Muscle of back (tissue), 13 donors: ENCODE measurements at places on chromosomes 12 and 14.

DNA sequence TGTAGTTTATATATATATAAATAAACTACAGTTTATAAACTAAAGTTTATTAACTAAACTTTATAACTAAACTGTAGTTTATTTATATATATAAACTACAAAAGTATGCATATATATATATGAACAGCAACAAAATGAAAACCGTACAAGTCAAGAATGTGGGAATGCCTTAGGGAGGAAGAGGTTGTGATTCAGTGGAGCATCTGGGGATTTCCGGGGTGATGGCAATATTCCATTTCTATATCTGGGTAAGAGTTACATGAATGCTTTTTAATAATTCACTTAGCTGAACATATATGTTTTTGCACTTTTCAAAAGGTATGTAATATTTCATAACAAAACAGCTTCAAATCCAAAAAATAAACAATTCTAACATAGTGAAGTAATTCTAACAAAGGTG lies 30.1 kb upstream of the CAND1 start:
- no peak for DNase-seq

DNA sequence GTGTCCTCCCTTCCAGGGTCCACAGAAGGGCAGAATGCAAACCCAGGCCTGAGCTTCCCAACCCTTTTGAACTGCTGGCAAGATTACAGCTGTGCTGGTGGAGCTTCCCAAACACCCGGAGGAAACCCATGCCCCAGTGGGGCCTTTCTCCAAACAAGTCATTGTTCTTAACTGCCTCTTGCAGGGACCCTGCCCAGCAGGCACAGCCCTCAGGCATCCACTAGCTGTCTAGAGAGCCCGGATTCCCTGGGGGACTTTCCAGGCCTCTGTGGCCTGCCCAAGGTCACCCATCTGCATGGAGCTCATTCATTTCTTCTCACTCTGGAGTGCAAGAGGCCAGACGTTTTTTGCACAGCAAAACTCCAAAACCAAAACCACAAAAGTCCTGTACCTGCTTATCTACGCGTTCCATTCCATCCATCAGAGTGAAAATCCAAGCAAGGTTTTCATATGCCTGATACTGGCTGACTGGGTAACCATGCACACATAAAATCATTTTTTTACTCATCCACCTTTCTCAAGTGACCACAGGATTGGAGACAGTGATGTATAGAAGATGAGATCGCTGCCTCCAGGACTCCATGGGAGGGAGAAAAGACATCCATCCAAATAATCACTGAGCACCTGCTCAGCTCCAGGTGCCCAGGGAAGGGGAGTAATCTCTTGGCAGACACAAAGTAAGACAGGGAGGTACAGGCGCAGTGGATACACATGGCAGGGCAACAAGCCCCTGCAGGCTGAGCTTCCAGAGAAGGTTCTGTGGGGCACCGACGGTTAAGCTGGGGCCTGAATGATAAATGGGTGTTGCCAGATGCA lies 17.2 kb upstream of the BDKRB2 start:
- no peak for DNase-seq

DNA sequence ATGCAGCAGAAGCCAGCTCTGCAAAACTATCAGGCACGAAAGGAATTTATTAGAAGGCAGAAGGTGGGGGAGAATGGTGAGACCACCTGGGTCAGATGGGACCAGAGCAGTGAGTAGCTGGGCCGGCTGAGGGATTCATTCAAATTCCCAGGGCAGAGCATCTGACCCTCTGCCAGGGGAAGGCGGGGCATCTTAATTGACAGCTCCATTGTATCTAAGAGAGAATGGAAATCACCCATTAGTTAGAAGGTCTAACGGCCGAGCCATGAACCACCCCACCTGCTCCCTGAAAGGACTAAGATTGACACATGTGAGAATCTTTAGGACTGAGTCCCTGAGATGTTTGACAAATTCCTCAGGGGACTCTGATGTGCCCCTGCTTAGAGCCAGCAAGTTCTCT lies 83.7 kb downstream of the PHETA1 start:
- no peak for DNase-seq

- no peak for DNase-seq
Observed at GRCh38 chr12:79267580-79267979, 403.0 kb downstream of the SYT1 start.

- DNase-seq = no peak
Observed at GRCh38 chr14:68975667-68976066, 3.4 kb downstream of the ACTN1 start.

GRCh38 chr12:49032679-49033447 lies 14.3 kb upstream of the PRKAG1 start:
- DNase-seq = no peak

DNA sequence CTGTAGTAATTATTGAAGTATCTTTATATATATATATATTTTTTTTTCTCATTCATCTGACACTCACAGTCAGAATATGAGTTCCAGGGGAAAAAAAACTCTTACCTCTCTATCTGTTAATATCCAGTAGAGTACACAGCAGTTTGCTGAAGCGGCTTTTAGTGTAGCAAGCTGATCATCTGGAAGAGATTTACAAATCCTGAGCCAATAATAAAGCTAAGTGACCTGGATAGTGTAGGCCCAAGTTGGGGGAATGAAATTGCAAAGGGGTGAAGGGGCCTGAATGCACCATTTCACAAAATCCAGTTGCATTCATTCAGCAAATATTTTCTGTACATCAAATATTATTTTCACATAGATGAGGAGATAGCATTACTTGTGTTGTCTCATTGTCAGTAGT lies 234.6 kb upstream of the FLRT2 start:
- no peak for DNase-seq

DNA sequence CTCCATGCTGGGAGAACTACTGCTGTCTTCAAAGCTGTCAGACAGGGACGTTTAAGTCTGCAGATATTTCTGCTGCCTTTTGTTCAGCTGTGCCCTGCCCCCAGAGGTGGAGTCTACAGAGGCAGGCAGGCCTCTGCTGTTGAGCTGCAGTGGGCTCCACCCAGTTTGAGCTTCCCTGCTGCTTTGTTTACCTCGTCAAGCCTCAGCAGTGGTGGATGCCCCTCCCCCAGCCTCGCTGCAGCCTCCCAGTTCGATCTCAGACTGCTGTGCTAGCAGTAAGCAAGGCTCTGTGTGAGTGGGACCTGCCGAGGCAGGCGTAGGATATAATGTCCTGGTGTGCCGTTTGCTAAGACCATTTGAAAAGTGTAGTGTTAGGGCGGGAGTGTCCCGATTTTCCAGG lies 31.4 kb upstream of the RFX4 start:
- no peak for DNase-seq

DNA sequence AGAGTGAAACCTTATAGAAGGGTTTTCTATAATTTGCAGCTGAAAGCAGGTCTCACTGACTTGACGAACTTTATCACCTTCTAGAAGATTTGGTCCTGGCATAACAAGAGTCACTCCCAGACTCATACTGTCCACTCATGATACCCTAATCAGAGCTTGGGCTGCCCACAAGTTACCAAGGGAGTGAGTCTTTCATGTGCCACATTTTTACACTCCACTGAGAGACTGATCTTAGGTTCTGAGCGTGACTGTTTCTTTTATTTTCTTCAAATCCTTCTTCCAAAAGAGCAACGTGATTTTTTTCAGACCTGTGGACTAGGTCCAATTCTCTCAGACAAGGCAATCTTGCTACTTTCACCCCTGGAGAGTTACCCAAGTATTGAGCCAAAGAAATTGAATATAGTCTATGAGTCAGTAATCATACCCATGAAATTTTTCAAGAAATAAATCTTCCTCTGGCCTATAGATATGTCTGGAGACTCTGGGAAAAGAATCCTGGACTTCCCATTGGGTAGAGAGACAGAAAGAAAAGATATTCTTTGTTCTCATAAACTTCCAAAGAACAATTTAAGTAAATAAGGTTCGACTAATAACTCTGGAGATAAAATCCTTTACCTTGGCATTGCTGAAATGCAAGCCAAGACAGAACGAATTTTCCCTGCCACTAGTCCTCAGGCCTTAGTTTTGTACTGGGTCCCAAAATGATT lies 26.9 kb downstream of the SIX1 start:
- DNase-seq = peak; percentile 59

DNA sequence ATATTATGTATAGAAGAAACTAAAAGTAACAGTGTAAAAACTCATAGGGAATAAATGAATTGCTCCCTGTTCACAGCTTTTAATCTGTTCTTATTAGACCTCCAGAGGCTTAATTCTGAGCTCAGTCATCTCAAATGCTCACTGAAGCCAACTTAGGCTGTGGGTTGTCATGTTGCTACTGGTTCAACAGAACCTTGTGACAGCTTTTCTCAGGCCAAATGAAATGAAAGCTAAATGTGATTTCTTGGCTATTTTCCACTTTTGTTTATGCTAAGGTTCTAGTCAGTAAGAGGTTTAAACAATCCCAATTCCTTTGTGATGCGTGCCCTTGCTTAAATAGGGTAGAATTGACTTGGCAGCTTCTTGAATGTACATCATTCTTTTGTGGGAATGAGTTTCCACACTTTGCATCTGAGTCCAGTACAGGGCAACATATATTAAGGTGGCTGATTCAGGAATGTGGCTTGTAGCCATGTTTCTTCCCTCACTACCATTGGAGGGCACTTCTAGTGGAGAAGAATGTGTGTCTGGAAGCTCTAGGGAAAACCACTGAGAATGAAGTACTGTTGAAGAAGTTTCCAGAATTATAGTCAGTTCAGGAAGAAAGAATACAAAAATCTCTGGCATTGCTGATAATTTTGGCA lies 156.4 kb downstream of the NEDD1 start:
- no peak for DNase-seq

- DNase-seq = no peak
Observed at GRCh38 chr12:63276537-63277365, 125.8 kb upstream of the AVPR1A start.

DNA sequence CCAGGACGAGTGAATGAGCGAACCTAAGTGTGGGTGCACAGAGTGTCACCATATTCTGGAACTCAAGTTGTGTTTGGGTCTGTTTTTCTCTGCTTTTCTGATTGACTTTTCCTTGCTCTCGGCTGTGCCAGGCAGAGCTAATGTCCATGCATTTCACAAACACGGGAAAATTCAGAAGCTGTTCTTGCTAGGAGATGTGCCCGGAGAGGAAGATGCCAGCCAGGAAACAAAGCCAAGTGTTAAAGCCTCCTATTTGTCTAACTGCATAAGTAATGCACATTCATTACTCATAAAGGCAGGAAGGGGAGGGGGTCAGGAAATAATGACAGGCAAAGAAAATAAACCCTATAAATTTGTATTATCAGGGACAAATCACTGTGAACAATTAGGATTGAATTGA lies 250.4 kb upstream of the SFSWAP start:
- no peak for DNase-seq

DNA sequence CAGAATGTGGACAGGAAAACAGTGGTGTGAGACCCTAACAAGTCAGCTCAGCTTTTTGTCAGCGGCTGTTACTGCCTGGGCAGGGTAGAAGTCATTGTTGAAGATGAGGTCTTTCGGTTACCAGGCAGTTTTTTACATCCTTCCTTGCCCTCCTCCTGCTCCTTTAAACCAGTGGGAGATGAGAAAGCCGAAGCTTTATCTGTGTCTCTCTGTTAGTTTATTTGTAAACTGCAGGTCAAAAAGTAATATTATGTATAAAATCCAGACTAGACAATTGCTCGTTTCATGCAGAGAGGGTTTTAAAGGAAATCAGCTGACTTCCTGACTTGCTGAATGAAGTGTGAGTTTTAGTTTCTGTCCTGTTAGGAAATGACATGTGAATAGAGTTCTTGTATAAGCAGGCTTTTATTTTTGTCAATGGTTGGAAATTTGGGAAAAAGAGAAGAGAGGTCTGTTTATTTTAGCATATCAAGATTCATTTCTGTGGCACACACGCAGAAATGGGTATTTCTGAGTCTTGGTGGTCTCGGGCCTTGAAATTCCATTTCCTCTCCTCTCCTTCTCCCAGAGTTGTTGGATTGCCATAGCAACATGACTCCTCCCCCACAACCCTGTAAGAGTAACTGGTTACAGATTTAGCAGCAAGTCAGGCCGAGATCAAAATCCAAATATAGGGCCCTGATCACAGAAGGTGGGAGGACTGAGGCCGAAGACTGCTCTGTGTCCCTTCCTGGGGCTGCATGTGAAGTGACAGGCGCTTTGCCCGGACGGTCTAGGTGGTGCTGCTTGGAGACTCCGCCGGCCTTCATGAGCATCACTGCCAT lies 60.8 kb downstream of the SAMD4A start:
- DNase-seq = peak; percentile 93

GRCh38 chr12:48219631-48220030 lies 16.5 kb upstream of the OR10AD1 start:
- DNase-seq = no peak

DNA sequence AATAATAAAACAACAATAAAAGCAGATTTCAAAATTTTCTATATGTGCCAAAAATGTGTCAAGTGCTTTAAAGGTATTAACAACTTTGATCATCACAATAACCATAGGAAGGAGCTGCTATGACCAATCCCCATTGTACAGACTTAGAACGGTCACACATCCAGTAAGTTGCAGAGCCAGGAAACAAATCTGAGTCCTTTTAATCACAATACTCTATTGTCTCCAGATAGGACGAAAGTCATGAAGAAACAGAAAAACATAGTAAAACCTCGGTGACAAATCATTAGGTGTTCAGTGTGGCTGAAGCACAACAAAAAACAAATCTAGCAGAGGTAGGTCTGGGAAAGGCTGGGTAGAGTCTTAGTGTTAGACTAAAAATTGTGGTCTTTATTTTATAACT lies 178.8 kb downstream of the GRIP1 start:
- DNase-seq = no peak

DNA sequence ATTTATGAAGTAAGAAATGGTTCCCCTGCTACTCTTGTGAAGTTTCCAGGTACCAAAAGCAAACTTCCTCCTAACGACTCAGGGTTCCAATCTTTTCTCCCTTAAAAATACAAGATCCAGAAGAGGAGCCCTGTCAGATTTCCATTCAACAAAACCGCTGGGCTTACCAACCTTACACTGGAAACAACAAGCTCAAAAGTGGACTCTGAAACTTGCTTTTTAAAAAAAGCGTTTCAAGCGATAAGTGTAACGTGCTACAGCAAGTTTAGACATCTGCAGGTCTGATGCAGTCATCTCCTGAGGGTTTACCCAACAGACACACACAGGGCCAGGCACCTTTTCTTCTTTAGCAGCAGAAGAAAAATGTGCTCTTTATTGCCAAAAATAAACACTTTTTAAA lies 6.9 kb upstream of the CREBL2 start:
- no peak for DNase-seq

- peak; percentile 34 for DNase-seq
Observed at GRCh38 chr12:26701604-26702215, 131.3 kb downstream of the ITPR2 start.

GRCh38 chr14:96053248-96053599 lies 14.1 kb downstream of the C14orf132 start:
- DNase-seq = no peak

GRCh38 chr14:101853455-101854018 lies 92.0 kb downstream of the PPP2R5C start:
- DNase-seq = no peak

- no peak for DNase-seq
Observed at GRCh38 chr12:112165624-112166023, 40.3 kb downstream of the TRAFD1 start.

DNA sequence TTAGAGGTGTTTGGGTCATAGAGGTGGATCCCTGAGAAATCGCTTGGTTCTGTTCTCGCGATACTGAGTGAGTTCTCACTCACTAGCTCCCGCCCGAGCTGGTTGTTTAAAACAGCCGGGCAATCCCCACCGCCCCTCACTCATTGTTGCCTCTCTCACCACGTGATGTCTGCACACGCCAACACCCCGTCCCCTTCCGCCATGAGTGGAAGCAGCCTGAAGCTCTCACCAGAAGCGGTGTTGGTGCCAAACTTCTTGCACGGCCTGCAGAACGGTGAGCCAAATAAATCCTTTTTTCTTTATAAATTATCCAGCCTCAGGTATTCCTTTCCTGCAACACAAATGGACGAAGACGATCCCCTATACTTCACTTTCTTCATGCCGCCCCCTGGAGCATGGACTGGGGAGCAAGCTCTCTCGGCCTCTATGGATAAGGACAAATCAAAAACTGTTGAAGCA lies 45.4 kb upstream of the CCND2 start:
- DNase-seq = no peak
